ENCODE measurements at places on chromosomes 6 and 20.

GRCh38 chr20:11467436-11467835, 450.3 kb upstream of the BTBD3 start:
- DNase-seq: no peak

DNA sequence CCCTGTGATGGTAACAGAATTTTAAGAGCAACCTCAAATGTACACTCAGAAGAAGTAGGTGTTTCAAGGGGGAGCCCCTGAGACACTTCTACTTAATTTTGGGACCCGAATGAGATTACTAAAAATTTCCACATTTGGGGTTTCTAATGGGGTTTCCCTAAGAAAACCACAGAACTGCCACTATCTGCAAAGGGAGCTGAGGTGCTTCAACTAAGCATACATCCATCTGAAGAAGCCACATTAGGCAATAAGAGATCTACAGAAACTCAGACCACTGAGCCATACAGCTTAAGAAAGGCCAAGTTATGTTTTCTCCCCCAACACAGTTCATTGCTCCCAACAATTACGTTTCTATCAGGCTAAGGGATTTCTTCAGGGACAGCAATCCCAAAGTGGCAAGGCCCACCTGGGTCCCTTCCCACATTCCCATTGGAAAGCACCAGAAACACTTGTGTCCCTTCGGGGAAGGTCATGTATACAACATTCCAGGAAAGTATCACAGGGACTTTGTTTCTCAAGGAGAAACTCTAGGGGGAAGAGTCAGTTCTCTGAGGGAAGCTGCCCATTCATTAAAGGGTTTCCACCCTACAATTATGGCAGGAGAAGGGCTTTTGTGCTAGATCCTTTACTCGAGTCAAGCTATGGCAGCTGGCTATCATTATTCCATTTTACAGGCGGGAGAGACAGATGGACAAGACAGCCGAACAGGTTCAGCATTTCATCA, 5.0 kb downstream of the BCL2L1 start:
- DNase-seq: no peak

DNA sequence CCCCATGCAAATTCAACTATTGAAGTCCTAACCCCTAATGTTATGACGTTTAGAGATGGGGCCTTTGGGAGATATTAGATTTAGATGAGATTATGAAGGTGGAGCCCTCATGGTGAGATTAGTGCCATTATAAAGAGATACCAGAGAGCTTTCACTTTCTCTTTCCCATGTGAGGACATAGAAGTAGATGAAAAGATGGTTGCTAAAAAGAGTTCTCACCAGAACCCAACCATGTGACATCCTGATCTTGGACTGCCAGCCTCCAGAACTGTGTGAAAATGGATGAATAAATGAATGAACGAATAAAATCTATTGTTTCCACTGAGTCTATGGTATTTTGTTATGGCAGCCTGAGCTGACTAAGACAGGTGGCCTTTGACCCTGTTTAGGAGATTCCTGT, 50.6 kb upstream of the FBXO30 start:
- no peak for DNase-seq

DNA sequence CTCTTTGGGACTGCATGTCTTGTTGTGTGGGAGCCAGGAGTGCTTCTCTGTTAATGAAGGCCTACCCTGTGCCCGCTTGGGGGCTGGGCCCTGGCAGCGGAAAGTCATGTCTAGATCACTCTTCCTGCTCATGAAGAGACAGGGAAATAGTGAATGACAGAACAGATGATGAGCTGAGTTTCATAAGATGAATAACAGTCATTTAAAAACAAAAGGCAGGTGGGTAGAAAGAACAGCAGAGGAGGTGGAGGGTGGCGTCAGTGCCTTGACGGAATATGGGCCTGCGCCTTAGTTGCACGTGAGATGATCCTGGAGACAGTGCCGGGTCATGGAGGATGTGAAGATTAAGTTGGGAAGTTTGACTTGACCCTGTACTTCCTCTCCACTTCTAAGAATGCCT, 85.5 kb downstream of the ARID1B start:
- no peak for DNase-seq

GRCh38 chr6:6661684-6662083, 73.2 kb downstream of the LY86 start:
- DNase-seq: peak; percentile 92

DNA sequence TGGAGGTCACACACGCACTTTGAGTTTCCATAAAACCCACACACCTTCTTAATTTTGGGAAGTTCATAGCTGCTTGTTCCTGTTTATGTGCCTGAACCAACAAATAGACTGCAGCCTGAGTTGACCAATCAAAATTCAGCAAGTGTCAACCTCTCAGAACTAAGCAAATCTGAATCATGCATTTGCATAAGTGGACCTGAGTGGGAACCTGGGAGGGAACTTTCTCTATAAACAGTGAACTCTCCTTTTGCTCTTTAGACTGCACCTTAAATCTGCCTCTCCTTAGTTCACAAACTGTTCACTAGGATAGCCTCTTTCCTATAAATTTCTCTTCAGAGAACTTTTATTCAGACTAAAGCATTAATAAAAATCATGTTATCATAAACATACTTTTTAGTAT, 37.9 kb downstream of the SLC17A1 start:
- no peak for DNase-seq

DNA sequence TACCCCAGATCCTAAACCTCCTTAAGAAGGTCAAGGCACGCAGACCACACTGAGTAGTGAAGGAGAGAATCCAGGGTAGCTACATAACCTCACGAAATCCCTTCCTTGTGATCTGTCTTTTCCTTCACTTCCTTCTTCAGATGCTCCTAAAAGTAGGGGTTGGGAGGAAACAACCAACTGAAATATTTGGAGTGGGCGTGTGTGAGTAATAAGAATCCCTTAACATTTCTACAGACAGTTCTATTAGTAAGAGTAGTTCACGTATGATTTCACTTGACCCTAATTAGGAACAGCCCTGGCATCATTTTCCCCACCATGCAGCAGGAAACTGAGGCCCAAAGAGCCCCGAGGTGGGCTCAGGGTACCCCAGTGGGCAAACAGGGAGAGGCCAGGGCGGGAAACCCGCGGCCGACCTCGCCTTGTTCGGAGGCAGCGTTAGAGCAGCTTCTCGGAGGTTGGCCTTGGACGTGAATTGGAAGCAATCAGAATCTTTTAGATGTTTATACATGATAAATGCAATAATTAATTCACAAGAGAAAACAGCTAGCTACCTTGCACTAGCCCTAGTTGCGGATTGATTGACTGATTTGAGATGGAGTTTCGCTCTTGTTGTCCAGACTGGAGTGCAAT, 859 bp upstream of the RAE1 start:
- no peak for DNase-seq

GRCh38 chr6:116497113-116497676, 14.2 kb upstream of the CALHM5 start:
- no peak for DNase-seq

DNA sequence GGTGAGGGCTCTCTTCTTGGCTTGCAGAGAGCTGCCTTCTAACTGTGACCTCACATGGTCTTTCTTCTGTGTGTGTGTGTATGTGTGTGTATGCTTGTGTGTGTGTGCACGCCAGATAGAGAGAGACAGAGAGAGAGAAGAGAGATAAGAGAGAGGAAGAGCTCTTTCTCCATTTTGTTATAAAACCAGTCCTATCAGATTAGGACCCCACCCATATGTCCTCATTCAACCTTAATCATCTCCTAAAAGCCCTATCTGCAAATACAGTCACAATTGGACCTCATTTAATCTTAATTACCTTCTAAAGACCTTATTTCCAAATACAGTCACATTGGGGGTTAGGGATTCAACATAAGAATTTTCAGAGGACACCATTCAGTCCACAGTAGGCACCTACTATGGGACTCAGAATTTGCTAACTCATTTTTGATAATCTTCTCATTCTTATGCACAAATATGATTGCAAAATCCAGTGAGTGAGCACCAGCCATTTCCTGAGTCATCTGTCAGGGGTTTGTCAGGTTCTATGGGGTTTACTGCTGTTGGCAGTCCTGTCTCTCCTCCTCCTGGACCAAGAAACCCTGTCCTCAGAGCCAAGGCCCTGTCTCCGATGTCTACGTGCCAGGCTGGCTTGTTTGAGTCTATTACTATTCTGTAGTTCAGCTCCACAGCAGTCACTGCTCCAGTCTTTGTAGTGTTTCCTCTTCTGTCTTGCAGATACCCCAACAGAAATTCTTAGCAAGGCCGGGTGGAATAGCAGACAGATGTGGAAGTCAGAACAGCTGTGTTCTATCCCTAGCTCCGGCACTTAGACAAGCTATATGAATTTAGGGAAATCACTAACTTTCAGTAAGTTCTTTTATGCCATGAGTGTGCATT, 59.0 kb upstream of the FAM184A start:
- DNase-seq: no peak

DNA sequence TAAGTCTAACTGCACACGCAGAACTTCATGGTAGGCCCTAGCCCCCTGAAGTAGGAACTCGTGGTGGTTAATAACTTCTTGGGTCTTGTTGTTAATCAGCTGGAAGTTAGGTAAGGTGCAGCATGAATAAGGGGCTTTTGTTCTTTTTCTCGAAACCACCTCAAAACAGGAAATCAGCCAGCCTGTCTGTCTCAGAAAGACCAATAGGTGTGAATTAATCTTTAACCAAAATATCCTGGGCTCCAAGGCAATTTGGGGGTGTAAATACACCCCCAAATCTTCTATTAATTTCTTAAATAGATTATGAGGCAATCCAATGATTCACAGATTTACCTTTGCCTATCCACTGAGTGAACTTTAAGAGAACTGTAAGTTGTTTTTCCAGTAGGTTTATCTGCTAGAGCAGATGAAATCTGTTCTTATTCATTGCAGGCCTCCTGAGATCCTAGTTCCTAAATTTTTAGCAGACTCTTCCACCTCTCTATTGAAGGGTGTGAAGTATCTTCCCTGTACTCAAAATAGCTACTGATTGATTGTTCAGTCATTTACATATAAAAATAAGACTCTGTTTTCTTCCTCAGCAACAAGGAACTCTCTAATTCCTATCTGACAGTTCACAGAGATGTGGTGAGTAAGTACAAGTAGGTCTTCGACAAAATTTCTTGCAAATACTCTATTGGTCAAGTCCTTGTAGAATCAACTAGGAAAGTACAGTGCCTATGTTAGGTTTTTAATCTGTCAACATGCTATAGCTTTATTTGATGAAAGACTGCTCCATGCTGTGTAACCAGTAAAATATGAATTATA, 427.1 kb upstream of the NOX3 start:
- no peak for DNase-seq

- no peak for DNase-seq
These were observed 8.8 kb downstream of the TRIM27 start for GRCh38 chr6:28914941-28915340.

GRCh38 chr20:60258255-60258863, 300.1 kb downstream of the CDH26 start:
- no peak for DNase-seq

GRCh38 chr6:137870308-137870644, 3.2 kb downstream of the TNFAIP3 start:
- no peak for DNase-seq

DNA sequence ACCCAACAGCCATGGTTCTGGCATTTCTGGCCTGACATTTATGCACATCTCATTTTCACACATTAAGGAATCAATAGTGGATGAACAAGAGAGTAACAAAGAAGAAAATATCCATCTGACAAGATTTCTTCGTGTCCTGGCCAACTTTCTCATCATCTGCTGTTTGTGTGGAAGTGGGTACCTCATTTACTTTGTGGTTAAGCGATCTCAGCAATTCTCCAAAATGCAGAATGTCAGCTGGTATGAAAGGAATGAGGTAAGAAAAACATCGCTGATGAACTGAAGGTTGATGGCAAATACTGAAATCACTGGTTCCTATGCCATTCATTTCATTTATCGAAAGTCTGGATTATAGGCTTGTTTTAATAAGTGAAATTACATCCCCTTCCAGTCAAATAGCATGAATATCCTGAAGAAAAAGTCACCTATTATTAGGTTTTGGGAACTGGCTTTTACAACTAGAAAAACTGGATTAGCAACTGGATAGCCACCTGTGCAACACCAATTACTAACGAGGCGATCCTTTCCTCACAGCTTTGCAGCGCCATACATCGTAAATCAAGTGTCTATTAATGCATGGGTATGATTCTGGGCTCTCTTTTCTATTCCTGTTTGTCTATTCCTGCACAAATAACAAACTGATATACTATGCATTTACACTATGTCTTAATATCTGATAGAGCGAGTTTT, 50.2 kb upstream of the NOP56 start:
- DNase-seq: no peak

- no peak for DNase-seq
These were observed 73.6 kb downstream of the LCA5 start for GRCh38 chr6:79463621-79464050.

Data from cerebellar cortex (tissue), 1 donor.